NCI-H2171 treated with DMSO at 0.1 percent for 48 hours (cell line): ENCODE measurements at places on chromosomes 6 and 20.
A peak's percentile ranks its signal among the peaks of the same experiment; 100 is the strongest.

DNA sequence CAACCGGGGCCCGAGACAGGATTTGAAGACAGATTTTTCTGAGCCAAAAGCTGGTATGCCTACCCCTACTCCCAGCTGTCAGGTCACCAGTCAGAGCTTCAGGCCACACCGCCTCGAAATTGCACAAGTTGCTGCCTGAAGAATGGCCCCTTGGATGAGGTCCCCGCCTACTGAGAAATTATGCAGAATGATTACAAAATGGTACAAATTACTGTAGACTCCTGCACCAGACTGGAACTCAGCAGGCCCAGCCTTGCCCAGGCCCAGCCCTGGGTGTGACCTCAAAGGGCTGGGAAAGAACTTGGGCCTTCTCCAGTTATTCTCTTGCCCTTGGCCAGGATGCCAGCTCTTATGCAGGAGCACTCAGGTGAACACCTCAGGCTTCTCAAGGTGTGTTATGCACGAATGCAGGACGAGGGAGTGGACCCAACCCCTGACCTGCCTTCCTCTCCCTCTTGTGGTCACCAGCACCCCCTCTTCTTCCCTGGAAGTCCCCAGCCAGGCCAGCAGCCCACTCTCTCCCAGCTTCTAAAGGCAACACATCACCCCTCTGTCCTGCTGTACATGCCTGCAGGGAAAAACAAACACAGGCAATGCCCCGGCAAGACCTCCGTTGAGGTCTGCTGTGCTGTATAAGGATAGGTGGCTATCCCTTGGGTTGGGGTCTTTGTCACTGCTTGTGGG lies 88.7 kb upstream of the NAA20 start:
- no peak for DNase-seq

GRCh38 chr20:9241232-9241692 lies 172.4 kb downstream of the PLCB4 start:
- DNase-seq = no peak

DNA sequence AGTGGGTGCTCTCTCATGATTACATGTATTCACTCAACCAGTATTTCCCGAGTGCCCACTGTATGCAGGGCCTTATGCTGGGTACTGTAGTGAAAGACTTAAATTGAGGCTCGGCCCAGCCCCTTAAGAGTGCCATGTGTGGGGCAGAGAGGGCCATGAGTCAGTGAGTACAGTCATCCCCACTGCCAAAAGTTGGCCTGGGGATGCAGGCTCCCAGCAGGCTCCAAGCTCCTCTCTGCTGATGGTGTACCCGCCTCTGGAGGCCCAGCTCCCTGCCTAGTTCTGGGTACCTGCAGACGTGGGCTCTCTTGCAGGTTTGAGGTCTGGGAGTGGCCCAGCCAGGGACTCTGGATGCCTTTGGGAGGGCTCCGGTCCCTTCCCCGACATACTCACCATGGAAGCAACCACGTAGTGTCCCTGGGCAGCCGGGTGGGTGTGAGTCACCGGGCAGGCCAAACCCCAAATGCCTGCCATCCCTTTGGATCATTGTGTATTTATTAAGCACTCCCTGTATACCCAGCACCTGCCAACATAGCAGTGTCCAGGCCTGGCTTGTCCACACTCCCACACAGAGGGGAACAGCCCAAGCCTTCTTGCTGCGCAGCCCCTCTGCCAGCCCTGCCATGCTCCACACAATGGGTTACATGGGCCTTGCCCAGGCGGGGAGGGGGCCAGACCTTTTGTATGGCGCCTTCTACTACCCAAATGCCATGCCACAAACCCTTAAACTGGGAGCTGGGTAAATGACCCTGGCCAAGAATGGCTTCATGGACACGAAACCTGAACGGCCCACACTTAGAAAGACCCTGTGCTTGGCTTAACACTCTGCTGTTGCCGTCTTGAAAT lies 153.6 kb downstream of the VEGFA start:
- no peak for DNase-seq

DNA sequence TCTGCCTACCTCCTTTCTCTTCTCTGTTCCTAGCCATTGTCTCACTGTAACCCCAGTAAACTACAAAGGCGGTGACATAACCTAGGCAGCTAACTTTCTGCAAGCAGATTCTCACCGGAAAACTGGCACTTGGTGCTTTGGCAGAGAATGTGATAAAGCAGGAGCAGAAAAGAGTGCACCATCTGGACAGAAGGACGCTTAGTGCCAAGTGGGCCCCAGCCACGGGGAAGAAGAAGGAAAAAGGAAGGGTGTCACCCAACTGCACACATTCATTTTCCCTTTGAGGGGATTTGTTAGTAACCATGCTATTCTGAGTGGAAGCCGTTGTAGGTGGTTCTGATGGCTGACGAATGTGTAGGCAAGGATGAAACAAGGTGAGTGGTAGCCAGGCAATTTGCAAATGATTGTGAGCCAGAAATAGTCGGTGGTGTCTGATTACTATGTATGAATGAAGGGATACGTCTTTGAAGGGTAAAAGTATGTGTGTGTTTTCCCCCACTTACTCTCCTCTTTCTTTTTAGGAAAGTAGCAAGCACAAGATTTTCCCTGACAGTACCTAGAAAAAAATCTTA lies 148.3 kb upstream of the STXBP5 start:
- no peak for DNase-seq

DNA sequence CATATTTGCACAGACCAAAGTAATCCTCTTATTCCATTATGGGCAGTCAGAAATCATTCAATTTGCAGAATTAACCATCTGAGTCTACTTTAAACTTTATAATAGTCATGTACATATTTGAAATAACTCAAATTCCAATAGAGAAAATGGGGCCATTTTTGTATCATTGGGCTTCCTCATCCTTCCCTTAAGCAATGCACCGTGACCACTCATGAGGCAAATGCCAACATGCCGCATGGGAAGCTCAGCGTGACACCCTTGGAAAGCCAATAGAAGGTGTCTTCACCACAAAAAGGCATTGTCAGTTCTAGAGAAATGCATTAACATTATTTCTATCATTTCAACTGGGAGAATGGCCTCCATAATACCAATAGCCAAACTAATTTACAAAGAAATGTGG lies 38.5 kb downstream of the SIM1 start:
- DNase-seq = no peak

DNA sequence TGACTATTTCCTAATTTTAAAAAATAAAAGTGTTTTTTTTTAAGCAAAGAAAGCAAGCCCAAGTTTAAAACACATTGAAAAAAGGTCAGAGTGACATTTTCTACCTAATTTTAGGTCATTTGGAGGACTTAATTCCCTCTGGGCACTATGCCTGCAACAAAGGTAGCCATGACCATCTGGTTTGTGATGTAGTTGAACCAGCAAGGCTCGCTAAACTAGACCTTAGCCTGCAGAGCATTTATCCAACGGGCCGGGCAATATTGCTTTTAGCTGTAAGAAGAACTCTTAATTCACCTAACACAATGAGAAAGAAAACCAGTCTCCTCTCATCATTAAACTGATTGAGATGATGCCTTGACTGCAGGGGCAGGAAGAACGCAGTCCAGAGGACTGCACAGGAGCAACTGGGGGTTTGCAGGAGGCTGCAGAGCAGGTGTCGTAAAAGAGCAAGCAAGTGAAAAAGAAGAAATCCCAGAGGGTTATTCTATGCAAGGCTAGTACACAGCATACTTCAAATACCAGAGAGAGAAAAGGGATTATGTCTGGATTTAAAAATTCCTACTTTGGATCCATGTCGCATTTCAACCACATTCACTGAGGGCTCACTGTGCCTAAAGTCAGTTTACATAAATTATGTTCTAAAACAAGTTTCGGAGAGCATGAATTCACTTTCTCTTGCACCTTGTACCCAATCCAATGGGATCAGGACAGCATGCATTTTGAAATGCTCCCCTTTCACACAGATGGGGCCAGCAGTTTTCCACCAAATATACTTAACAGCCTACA lies 12.8 kb downstream of the TRAF3IP2 start:
- peak; percentile 86 for DNase-seq

DNA sequence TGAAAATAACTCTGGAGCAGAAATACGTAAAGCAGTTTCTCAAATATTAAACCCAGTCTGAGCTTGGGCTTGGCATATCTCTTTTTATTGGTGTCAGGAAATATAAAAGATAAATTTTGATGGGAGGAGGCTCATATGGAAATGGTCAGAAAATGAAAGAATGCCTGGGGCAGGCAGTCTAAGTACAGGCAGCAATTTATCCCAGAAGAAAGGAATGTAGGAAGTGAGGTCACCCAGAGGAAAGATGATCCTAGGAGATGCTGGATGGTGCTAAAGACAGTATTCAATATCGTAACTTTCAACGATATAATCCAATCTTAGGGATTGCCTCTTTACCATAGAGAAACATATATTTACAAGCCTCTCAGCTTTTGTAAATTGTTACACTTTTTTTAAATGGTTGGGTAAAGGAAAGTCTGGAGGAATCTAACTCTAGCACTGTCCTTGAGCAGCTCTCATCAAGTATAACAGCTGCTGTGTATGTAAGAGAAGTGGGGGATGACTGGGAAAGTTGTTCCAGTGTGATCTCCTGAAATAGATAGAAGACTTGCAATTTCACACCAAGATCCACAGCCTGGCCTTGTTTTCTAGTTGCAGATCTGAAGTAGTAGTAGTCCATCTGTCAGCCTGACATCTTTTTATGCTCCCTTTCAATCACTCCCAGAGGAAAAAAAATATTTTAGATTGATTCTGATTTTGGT lies 256.9 kb upstream of the SASH1 start:
- peak; percentile 44 for DNase-seq

DNA sequence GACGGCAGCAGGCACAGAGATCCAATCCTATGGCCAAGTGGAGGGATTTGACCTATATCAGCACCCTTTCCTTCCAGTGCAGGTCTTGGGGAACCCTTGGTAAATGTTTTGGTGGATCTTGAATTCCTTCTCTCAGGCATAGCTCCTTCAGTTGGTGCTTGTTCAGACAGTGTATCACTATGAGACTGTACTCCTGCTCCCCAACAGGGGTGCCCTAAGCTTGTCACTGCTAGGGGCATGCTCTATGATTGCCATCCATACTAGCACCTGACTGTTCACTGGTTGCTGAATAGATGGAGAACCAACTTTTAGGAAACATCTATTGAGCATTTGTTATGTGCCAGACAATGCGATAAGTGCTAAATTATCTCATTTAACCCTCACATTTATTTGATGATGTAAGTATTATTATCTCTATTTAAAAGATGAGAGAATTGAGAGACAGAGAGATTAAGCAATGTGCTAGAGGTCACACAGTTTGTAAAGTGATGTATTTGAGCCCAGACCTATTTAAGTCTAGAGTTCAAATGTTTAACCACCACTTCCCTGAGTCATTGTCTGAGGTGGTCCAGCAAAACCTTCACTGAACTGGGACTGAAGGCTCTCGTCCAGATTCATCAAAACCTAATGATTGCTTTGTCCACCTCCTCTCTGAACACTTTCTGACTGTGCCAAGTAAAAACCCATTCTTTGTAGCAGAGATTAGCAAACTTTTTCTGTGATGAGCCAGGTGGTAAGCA lies 34.3 kb downstream of the ADGRF1 start:
- DNase-seq = no peak

DNA sequence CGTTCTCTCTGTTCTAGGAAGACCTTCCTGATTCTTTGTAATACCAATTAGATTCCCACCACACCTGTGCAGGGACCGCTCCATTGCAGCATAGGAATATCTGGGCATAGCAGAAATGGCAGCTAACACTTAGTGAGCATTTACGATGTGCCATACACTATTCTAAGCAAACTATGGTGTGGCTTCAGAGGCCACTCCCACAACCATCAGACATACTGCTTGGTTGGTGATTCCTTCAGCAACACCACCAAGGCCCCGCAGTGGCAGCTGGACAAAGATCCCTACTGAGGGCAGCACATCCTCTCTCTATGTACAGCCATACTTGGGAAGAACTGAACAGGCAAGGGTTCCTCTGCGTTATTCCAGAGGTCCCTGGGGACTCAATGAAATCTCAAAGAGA lies 6.2 kb downstream of the KCNK5 start:
- DNase-seq = no peak

DNA sequence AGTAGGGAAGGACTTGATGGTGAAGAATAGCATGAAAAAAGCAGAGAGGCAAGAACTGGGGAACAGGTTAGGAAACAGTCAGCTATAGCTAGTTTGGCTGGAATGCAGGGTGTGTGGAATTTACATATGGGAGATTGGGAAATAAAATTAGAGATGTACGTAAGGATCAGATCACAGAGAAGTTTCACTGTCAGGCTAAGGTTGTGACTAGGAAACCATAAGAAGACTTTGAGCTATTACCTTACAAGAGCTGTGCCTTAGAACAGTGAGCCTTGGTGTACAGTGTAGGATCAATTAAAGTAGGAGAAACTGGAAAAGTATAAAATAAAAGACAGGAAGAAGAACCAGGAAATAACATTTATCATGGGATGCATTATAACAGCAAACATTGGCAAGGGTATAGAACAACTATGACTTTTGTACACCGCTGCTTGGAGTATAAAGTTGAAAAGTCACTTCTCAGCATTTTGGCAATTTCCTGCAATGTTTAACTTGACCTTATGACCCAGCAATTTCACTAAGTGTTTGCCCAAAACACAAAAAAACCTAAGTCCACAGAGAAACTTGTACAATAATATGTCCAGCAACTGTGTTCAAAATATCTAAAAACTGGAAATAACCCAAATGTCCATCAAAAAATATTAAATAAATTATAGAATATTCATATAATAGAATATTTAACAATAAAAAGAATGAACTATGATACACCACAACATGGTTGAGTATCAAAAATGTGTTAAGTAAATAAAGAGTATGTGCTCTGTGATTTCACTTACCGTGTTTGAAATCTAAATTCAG lies 31.2 kb upstream of the SPTLC3 start:
- no peak for DNase-seq
